Aortic smooth muscle cell (primary cell): ENCODE measurements at places on chromosomes 2 and 18. TPM values are rescaled to one million over a fixed set of nuclear protein-coding genes. Genes with fewer than 3 reads are reported as not detected.

The FSIP2 gene
- total RNA-seq: 0.06 and 0.13 TPM in 2 replicates

The SERPINB2 gene
- total RNA-seq: 2.4 and 19.8 TPM in 2 replicates

The GPR148 gene
- not detected in 2 replicates for total RNA-seq

The TCF4 gene
- 122 and 203 TPM in 2 replicates for total RNA-seq

The POMC gene
- 1.2 and 1.3 TPM in 2 replicates for total RNA-seq

The RIT2 gene
- not detected in 2 replicates for total RNA-seq

The MC4R gene
- total RNA-seq: not detected in 2 replicates

The ANKRD23 gene
- 1.1 and 1.9 TPM in 2 replicates for total RNA-seq

The L3MBTL4 gene
- under 0.01 TPM in 1 of 2 replicates, not detected in the other for total RNA-seq

The POTEC gene
- total RNA-seq: not detected in 2 replicates

The GAD1 gene
- total RNA-seq: under 0.01 TPM in 1 of 2 replicates, not detected in the other

The CHRND gene
- total RNA-seq: not detected in 2 replicates

The SCN7A gene
- total RNA-seq: not detected in 2 replicates
